Activated gamma-delta T cell treated with Interleukin-2 at 50 U/mL for 16 hours (primary cell): ENCODE measurements at places on chromosomes 6 and 20.

- no peak for DNase-seq
These were observed 22.1 kb upstream of the KIF16B start for GRCh38 chr20:16595376-16595775.

DNA sequence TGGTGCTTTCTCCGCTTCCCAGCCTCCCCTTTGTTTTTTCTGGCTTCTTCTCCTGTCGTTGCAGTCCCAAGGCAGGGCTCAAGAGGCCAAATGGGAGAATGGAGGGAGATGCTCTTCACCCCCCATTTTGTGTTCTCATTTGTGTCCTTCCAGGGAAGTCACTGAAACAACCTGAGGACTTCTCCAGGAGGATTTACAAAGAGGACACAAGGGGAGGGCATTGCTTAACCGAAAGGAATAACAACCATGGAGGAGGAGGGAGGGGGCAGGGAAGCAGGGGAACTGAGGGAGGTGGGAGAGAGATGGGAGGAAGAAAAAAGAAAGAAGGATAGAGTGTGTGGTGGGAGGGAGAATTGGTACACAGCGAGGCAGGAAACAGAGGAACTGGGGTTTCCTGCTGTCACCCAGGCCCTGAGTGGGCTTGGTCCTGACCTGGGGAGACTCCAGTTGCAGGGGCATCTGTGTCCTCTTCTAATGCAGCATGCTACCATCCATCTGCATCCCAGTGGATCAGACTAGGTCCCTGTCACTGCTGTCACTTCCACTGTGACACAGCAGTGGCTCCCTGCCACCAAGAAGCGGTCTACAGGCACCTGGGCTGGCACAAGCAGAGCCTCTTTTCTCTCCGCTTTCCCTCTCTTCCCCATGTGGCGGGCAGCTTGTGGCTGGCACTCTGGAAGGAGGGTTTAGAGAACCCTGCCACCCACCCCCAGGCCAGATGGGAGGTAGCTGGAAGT, 17.1 kb upstream of the MLN start:
- DNase-seq: no peak

DNA sequence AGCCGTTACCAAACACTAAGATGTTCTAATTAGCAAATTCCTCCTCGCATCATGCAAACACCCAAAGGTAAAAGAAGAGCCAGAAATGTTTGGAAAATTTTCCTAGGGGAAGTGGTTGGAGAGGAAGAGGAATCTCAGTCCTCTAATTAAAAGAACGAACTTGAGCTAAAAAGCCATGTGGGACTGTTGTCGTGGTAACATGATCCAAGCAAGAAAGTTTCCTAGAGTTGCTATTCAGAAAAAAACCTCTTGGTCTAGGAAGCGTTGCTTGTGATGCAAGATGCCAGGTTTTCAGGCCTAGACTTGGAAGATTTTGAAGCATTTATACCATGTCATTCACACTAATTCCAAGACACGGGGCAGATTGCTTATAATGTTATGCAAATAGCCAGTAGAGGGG, 106.8 kb upstream of the DOK5 start:
- DNase-seq: no peak

DNA sequence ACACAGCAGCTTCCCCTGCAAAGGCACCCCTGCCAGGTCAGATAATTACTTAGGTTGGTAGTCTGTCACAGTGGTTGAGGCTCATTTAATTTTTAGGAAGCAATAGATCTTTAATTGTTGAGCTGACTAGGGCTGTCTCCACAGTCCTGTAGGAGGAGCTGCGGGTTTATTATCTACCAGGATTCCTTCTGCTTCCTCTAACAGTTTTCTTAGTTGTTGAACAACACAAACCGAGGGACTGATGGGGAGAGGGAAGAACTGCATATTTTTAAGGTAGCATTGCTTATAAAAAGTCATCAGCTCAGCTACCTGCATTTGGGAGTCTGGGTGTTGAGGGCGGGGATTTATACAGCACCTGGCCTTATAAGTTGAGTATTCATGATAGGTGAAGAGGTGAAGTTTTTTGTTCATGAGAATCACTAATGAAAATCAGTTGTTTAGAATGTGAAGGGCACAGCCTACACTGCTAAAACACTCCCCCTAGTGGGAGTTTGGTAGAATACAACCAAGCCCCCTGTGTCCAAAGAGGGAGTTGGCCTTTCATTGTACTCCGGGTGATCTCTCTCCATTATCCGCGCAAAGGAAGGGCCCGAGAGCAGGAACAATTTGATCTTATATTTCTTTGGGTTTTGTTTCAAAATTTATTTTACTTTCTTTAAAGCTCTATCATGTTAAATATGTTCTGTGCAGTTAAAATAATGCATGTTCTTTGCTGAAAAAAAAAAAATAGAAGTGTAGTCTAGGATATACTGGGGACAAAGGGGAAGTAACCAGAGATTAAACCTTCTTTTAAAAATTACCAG, 69.6 kb downstream of the SSR1 start:
- DNase-seq: peak; percentile 46

DNA sequence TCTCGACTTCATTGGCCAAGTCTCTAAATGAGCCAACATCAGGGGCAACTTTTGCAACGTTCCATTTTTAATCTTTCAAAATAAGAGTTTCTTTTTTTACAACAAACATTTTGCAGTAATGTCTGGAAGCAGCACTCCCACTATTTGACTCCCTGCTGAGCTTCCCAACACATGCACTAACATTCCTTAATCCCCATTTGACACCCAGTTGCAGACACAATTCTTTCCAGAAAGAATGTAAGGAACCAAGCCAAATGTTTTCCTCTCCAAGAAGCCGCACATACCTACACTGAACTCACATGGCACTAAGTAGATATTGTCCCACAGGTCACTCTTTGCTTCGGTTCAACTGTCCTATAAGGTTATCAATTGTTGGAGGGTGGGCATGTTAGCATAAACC, 165.6 kb downstream of the GRM1 start:
- no peak for DNase-seq
